ENCODE measurements at places on chromosomes 7 and 10.

DNA sequence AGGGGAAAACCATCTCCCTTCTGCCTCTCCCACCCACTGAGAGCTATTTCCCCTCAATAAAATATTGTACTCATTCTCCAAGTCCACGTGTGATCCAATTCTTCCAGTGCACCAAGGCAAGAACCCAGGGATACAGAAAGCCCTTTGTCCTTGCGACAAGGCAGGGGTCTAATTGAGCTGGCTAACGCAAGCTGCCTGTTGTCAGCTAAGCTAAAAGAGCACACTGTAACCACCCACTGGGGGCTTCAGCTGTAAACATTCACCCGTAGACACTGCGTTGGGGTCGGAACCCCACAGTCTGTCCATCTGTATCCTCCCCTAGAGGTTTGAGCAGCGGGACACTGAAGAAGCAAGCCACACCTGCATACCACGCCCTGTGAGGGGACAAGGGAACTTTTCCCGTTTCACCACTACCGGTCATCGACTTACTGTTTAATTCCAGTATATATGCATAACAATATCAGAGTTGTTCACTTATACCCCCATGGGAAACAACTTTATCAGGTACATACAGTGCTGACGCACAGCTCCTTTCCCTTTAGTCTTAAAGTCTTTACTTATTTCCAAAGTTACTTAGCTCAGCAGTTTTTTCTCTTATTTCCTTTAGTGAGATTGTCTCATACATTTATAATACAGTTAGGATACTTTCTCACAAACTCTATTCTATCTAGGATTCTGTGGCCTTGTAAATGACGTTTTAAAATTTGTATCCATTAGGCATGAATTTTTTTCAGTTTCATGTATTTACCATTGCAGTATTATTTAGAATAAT lies 721.6 kb downstream of the ANKRD7 start:
- DNase-seq: no peak

- no peak for DNase-seq
Measured at GRCh38 chr7:105399043-105399725, 10.5 kb upstream of the SRPK2 start.

DNA sequence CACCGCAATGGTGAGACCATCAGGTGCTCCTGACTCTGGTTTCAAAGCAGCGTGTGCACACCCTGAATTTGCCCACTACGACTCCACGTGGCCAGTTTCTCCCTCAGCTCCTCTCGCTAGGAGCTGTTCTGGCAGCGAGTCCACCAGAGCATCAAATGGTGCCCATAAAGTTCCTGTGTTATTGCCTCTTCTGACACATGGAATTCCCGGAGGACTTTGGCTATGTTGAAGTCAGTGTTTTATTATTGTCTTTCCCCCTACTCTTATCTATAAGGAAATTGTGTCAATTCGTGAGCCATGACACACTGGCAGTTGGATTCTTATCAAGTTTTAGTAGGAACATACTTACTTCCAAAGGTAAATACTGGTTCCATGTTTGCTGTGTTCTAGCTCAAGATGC lies 53.9 kb upstream of the NPVF start:
- DNase-seq: no peak

DNA sequence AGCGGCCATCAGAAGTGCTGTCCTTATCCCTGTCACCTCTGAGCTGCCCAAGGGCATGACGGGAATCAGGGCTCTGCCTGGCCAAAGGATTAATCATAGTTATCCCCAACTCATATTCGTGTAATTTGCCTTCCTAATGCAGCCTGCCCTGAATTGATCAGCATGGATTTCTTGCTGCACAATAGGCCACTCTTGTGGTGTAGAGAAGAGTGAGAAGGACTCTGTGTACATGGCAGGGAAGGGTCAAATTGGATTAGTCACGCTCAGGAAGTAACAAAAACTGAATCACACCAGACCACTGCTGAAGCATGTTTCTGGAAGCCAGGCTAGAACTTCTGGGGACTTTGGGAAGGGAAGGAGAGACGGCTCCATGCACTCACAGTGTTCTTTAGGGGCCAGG lies 227.0 kb downstream of the BUB3 start:
- no peak for DNase-seq

DNA sequence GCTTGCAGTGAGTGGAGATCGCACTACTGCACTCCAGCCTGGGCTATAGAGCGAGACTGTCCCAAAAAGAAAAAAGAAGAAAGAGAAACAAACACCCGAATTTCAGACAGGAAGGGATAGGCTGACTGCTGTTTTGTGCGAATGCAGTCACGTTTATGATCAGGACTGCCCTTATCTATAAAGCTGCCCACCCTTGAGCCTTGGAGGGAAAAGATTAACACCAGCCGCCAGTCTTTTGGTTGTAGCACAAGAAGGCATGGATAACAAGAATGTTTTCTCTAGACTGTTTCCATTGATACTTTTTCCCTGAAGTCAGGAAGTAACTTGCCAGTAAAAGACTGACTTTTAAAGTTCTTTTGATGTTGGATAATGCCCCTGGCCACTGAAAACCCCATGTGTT lies 314.0 kb downstream of the BICC1 start:
- DNase-seq: no peak

Data from nucleus accumbens (tissue), 56 donors.